ENCODE measurements at places on chromosomes 11 and 22.

- DNase-seq, result peak; percentile 53
Measured at GRCh38 chr11:75667831-75668450, 897 bp downstream of the MAP6 start.

- no peak for DNase-seq
Measured at GRCh38 chr11:90288212-90288821, 65.5 kb upstream of the CHORDC1 start.

- DNase-seq, result no peak
Measured at GRCh38 chr22:23210428-23211170, 30.3 kb downstream of the BCR start.

DNA sequence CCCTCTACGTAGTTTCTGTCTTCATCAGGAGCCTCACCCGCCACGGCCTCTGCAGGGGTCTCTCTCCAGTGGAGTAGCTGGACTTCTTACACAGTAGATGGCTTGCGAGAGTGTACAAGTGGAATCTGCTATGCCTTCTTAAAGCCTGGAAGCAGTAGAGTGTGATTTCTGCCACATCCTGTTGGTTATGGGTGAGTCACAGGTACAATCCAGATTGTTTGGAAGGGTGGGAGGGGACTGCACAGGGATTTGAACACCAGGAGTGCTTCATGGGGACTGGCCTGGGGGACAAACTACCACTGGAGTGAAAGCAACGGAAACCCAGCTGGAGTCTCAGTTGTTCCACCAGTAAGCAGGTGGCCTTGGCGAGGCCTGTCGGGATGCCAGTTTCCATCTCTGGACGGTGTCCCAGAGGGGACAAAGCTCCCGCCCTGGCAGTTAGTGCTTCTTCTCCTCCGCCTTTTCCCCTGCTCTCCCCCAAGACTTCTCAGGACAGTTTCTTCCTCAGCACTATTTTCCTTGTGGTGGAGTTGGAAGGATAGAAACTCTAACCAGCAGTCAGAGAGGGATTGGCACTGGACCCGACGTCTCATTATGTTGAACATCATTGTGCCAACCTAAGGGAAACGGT lies 85.0 kb upstream of the RCN1 start:
- DNase-seq, result no peak

- no peak for DNase-seq
Measured at GRCh38 chr11:15747671-15748070, 608.7 kb downstream of the SOX6 start.

DNA sequence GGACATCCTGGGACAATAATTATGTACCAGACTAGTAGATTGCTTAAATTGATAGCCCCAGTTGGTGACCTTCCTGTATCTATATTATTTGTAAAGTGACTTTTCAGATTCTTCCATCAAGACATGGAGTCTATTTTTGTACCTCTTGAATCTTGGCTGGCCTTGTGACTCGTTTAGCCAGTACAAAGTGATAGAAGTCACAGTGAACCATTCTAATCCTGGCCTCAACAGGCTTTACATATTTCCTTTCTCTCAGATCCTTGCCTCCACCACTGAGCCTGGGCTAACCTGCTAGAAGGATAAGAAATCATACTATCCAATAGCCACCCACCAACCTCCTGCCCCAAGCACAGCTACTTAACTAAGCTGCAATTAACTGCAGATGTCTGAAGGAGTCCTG lies 37.5 kb upstream of the SLC6A5 start:
- DNase-seq, result no peak
